ENCODE measurements at places on chromosomes 3 and 15.

- no peak for DNase-seq
Observed at GRCh38 chr3:73868688-73869315, 244.1 kb upstream of the PDZRN3 start.

DNA sequence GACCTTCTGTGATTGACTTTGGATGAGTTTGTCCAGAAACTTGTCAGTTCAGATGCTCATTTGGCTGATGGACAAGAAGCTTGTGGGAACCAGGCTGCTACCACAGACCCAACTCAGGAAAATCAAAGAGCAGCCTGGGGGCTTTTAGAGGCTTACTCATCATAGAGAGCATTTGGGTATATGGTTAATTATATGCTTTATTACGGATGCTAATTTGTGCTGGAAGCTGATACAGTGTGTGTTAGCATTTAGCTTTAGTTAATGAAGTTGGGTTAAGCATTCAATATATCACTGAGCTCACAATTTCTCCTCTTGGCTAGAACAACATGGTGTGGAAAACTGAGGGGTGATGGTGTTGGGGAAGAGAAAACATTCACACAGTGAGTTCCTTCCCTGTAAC lies 664.2 kb upstream of the CFAP20DC start:
- DNase-seq = no peak

DNA sequence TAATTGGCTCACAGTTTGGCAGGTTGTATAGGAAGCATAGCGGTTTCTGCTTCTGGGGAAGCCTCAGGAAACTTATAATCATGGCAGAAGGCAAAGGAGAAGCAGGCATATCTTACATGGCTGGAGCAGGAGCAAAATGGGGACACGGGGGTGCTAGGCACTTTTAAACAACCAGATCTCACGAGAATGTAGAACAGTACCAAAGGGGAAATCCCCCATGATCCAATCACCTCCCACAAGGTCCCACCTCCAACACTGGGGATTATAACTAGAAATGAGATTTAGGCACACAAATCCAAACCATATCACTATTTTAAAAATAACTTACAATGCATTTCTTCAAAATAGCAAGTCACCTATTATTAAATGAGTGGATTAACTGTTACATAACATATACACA lies 47.1 kb upstream of the ANKRD28 start:
- DNase-seq = no peak

DNA sequence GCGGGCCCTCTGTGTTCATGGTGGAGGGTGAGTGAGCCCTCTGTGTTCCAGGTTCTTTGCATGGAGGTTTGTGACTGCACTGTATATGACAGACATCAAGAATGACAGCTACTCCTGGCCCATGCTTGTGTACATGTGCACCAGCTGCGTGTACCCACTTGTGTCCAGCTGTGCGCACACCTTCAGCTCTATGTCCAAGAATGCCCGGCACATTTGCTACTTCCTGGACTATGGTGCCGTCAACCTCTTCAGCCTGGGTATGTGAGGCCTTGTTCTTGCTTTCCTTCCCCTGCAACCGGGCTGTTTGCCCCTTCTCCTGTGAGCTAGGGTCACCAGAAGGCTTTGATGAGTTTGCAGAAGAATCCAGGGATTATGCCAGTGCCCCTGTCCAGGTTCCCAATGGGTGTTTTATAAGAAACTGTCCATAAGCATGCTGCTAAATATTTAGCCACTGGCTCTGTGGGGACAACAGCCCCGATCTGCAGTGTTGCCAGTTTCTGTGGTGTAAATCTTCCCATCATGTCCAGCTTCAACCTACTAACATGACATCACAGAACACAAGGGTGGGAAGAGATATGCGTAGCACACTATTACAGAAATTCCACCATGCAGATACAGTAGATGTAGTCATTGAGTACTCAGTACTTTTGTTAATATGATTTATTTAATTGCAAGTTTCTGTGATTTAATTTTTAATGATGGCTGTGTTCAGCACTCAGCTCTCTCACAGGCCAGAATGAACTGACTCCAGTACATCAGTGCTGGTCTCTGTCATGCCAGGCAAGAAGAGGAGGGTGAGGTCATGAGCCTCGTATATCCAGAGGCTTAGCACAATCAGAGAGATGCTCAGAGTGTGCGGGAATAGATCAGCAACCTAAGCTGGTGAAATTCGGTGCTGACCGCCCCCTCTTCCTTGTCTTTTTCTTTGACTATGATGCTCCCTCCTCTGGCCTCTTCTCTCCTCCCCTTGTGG lies 29.2 kb upstream of the KIF23 start:
- no peak for DNase-seq

DNA sequence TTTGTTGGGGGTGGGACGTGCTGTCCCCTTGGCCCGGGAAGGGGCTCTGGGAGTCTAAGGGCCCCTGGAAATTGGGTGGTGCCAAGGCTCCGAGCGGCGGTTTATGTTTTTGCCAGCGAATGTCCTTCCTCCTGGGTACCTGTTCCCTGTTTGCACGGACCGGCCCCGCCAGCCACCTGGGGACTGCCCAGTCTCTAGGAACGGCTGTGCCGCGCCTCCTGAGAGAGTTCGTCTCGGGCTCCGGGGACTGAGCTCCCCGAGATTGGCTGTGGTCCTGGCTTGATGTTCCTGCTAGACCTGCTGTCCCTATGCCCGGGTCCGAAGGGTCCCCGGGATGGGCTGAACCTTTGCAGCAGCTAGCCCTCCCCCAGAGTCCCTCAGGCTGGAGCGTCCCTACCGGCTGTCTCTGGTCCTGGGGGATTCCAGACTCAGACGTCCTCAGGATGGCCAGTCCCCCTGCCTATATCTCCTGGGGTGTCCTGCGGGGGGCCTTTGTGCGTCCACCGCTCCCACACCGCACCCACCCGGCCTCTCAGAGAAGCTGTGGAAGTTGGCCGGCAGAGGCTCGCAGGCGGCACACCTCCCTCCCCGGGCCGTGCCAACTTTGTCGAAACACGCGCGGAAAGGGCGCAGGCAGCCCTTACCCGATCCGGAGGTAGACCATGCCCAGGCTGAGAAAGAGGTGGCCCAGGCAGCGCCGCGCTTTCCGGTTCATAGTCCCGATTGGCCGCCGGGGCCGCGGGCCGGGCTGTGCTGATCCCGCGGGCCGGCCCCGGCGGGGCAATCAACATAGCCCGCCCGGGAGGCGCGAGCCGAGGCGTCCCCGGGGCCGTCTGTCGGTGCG lies 547 bp downstream of the WNT7A start:
- DNase-seq = no peak

DNA sequence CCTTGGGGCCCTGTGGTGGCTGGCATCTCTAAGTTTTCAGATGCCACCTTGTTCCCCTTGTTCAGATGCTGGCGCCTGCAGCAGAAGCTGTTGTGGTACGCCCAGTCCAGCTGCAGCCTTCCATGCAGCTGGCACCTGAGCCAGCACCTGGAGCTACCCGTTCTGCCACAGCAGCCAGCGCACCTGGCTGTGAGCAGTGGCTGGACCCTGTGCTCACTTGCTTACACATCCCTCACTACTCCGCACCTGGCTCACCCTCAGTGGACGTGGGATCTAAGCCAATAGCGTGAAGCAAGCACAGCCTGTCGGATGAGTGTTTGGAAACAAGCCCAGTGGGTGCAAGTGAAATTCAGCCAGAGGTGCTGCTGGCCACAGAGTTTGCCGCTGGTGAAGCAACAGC lies 607.5 kb upstream of the BCHE start:
- DNase-seq = no peak

DNA sequence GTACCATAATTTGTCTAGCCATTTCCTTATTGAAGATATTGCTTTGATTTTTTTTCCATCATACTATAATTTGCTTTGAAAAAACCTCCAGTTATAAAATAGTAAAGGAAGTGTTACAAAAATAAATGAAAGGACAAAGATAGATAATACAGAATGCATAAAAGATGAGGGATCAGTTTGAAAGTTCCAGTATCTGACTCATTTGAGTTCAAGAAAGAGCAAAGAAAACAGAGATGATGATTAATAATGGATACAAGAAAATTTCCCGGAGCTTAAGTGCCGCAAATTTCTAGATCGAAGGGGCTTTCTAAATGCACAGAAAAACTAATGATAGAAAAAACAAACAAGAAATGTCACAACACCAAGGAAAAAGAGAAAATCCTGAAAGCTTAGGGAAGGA lies 4.3 kb downstream of the WDR48 start:
- DNase-seq = no peak

- DNase-seq = no peak
Observed at GRCh38 chr3:35781558-35781957, 142.2 kb downstream of the ARPP21 start.

DNA sequence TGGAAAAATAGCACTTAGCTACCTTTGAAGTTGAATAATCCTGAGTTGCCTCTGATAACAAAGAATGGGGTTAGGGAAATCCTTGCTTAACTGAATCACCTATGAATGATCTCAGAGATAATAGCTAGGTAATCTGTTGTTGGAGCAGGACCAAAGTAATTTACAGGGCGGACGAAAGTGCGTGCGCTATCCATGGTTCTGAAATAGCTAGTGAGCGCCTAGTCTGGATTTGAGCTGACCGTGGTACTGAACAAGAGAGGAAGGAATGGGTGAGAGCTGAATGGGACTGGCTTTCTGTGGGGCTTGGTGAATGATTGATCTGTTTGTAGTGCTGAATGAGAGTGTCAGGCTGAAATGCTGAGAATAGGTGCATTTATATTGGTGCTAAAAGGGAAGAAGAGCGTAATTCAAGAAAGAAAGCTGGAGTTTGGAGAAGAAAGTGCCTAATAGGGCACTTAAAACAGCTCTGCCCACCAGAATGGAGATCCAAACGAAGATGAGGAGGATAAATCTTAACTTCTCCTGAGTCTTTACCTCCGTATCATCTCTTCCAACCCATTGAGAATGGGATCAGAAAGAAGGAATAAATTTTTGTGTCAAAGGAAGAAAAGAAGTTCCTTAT lies 10.1 kb downstream of the SCN10A start:
- no peak for DNase-seq

GRCh38 chr15:72820278-72820677 lies 36.7 kb upstream of the ADPGK start:
- DNase-seq = no peak

- no peak for DNase-seq
Observed at GRCh38 chr3:51024121-51024520, 349.4 kb downstream of the DOCK3 start.

DNA sequence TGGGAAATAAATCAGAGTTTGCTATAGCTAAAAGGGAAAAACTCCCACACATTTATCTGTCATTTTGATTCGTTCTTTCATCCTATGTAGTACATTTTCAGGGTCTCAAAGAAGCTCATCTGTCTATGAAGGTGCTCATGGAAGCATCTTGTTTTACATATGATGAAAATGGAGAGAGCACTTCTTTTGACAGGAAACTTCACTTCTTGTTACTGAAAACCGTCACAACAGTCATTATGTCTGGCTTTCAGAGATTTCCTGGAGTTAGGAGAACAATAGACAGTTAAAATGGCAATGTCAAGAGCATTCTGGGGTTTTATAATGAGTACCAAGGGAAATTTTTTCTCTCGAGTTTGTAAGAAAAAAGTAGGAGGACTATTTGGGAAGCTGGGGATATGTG lies 83.3 kb downstream of the TMEM108 start:
- no peak for DNase-seq

DNA sequence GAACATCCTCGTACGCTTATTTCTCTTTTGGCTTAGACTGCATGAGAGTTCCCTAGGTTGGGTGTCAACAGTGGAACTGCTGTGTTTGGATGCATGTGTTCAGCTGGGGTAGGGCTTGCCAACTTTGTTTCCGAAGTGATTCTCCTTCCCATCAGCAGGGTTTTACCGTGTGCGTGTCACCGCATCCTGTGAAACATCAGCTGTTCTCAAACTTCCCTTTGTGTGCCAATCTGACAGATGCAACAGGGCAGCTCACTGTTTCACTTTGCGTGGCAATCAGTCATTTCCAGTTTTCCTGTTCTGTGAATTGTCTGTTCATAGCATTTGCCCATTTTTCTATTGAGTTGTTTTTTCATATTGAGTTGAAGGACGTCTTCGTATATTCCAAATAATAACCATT lies 218.8 kb downstream of the VPS13C start:
- no peak for DNase-seq

- no peak for DNase-seq
Observed at GRCh38 chr15:35439291-35439690, 106.7 kb downstream of the DPH6 start.

DNA sequence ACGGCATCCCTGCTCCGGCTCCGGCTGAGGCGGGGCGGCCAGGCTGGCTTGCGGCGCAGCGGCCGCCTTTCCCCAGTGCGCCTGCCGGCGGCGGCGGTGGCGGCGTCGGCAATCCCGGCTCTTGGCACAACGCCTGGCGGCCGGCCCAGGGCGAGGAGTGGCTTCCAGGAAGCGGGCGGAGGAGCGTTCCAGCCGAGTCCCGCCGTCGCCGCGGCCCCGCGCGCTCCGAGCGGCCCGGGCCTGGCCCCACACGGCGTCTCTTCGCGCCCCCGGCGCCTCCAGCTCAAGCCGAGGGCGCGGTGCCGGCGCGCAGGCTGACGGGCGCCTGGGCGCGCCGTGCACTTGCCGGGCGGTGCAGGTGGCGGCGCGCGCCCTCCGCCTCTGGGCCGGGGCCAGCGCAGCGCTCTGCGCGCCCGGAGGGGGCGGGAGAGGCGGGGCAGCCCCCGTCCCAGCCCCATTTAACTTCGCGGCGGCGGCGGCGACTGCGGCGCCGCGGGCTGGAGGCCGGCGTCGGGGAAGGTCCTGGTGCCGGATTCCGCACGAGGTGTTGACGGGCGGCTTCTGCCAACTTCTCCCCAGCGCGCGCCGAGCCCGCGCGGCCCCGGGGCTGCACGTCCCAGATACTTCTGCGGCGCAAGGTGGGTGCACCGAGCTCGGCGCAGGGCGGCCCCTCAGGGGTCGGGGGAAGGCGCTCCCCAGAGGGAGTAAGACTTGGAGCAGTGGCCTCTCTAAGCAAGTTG lies at the start of gene ADAMTSL3:
ADAMTSL3 (plus strand) TSS at position 485 of the 740 bp plus-strand sequence. CDS start 1,639 bp downstream, outside the sequence.
- DNase-seq = no peak

DNA sequence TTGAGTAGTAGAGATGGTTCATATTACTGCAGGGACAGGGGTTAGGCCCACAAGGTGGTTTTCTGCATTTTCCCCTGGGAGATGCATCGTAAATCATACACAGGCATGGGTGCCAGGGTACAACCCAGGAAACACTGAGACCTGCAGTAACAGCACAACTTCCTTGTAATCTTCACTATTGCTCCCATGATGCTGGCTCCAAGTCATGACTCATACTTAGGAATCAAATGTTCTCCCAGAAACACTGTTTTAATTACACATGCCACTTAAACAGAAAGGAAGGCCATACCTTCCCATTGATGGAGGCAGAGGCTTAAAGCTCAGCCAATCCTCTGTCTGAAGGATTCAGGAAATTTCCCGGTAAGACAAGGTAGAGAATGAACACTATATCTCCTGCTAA lies 106.5 kb downstream of the ERC2 start:
- DNase-seq = no peak

DNA sequence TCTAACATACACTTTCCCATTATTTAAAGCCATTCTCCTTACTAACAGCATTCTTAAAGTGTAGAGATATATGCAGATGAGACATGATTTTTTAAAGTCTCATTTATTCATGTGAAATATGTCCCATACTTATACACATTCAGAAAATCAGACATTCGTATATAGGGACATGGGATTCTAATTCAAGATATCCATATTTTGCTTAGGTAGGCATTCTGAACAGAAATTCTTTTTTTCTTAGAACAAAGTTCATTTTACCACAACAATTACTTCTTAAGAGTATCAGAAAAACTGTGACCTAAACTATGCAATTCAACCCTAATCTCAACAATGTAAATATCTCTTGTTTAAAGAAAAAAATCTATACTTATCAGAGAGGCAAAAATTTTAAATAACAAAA lies 16.2 kb downstream of the DCUN1D1 start:
- DNase-seq = no peak

GRCh38 chr3:141737678-141738021 lies 448 bp upstream of the RNF7 start:
- no peak for DNase-seq

Data from T-helper 9 cell (primary cell).